ENCODE measurements at places on chromosomes 1 and 21.

GRCh38 chr1:57620605-57621004, 196.7 kb upstream of the DAB1 start:
- no peak for DNase-seq

GRCh38 chr1:78840453-78841271, 165.9 kb downstream of the ADGRL4 start:
- peak; percentile 28 for DNase-seq

GRCh38 chr1:94106716-94107115, 14.2 kb downstream of the ABCA4 start:
- no peak for DNase-seq

GRCh38 chr1:239922778-239923522, 168.7 kb upstream of the FMN2 start:
- DNase-seq = no peak

- no peak for DNase-seq
Observed at GRCh38 chr1:77308889-77309621, 27.2 kb downstream of the AK5 start.

DNA sequence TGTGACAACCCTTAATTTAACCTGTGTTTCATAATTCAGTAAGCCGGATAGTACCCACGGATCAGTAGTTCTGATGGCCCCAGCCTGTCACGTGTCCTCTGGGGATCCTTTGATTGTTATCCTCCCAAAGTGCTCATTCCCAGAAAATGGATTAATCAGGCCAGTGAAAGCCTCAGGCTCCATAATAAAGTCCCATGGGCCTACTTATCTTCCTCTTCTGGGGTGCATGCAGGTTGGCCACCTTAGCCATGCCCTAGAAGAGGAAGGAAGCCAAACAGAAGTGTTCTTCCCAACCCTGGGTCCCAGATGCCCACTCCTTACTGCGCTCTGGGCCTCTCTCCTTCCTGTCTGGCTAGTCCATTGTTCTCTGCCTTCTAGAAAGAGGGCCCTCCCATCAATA, 146.1 kb downstream of the EDEM3 start:
- DNase-seq = no peak

GRCh38 chr1:229897501-229897900, 169.5 kb upstream of the GALNT2 start:
- no peak for DNase-seq

- DNase-seq = no peak
Observed at GRCh38 chr1:38125016-38125415, 78.4 kb upstream of the POU3F1 start.

DNA sequence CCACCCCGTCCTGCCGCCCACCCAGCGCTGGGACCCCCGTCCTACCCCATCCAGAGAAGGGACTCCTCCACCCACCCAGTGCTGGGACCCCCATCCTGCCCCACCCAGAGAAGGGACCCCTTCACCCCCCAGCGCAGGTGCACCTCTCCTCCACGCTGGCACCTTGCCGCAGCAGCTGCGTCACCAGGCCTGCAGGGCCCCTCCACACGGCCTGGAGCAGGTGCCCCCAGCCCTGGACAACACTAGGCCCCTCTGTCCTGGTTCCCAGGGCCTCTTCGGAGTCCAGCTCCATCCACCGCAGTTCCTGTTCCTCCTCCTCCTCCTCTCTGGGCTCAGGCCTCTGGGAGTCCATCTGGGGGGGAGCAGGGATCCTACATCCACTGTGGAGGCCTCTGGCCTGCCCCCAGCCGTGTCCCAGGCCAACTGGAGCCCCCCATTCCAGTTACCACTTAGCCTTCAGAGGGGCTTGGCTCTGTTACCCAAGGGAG, 378 bp downstream of the ANKRD65 start:
- DNase-seq = peak; percentile 69

DNA sequence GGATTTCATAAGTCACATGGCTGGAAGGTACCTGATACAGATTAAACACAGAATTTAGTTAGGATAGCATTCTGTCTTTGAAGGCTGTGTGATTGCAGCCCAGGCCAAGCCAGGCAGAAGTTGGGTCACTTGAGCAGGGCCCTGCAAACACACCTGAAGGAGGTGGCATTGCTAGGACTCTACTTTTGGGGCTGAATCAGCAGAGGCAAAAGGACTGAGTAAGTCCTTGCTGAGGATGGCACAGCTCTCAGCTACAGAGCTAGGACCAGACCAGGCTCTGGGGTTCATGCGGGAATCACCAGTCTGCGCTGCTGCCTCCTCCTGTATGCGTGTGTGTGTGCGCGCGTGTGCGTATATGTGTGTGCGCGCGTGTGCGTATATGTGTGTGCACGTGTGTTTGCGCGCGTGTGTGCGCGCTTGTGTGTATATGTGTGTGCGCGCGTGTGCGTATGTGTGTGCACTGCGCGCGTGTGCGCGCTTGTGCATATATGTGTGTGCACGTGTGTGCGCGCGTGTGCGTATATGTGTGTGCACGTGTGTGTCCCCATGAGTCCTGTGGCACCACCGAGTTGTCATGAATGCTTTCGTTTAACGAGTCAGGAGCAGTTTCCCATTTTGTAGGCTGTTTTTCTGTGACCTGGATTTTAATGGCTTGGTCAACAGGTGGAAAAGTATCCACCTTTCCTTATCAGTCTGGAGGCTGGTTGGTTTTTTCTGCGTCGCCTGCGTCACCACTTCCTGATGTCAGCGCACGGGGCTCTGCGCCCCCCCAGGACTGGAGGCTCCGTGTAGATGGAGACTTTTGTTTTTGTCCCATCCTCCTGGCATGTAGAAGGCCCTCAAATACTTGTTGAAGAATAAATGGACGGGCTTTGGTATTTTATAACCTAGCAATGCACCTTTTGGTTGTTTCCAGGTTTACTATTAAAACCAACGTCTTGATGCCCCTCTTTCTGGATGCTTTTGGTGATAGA, 34.7 kb downstream of the ADARB1 start:
- DNase-seq = no peak

GRCh38 chr1:20633190-20634064, at the start of gene PINK1:
Gene PINK1, plus strand, starts transcription at chr1:20633458. Its CDS starts 91 bp downstream, at chr1:20633549.
- peak; percentile 93 for DNase-seq

DNA sequence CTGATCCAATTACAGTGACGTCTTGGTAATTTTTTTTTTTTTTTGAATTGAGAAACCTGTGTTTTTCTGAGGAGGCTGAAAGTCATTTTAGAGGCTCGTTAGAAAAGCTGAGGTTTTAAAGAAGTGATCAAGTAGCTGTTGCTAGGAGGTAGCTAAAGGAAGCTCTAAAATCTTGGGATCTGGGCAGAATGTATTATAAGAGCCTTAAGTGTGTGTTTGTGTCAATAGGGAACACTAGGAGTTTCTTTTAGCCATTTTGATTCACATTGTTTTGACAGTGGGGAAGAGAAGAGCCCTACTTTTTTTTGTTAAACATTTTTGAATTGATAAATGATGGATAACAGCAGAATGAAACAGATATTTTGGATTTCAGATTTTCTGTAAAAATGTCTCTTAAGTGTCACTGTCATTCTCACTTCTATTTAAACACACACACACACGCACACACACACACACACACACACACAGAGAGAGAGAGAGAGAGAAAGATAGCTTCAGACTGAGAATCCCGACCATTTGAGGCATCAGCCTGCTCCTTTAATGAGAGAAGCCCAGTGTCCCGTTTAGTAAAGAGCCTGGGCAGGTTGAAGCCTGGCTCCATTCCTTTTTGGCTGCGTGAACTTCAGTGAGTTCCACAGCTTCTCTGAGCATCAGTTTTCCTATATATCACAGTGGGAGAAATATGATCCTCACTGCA, 79.1 kb upstream of the GPR88 start:
- DNase-seq = peak; percentile 62

DNA sequence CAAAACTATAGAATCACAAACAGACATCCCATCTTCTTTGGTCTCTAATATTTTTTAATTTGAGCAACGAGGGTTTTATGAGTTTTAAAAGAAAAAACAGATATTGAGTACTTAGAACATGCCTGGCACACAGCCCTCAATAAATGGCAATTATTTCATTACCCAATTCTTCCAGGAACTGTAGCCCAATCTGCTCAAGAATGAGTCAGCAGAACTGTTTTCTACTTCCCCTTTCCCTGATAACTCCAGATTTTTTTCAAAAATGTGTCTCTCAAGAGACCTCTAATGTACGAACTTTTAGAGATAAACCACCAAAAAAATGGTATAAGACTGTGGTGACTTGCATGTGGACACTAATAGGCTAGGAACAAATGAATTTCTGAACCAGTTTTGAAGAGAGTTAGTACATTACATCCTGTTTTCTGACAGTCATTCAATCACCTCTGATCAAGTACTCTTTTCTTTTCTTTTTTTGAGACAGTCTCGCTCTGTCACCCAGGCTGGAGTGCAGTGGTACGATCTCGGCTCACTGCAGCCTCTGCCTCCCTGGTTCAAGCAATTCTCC, 11.5 kb downstream of the ABL2 start:
- peak; percentile 19 for DNase-seq

GRCh38 chr1:79396901-79397300, 390.4 kb upstream of the ADGRL4 start:
- DNase-seq = no peak

GRCh38 chr1:9270290-9270883, 22.3 kb upstream of the SPSB1 start:
- peak; percentile 59 for DNase-seq

DNA sequence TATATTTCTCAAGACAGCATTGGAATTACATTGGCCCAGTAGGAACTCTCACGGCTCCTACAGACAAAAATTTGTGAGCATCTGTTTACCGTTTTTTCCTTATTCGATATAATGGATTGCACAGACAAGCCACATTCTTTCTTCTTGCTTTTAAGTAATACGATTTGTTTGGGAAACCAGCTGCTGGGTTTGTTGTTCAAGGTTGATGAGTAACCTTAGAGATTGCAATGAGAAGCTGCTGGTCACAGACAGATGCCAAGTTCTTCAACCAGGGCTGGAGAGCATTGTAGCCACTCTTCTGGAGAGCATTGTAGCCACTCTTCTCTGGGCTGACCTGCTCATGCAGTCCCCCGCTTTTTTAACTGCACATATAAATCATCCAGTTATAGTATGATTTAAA, 1.4 kb upstream of the MIA3 start:
- DNase-seq = peak; percentile 67
